Hematopoietic multipotent progenitor cell treated with erythropoietin and hydrocortisone succinate and interleukin-3 and kit ligand, for 15 days (in vitro differentiated cells): ENCODE measurements at places on chromosomes 2 and 18.
A peak's percentile ranks its signal among the peaks of the same experiment; 100 is the strongest.

- DNase-seq: no peak
Observed at GRCh38 chr2:9975328-9975727, 23.8 kb downstream of the GRHL1 start.

- DNase-seq: peak; percentile 34
Observed at GRCh38 chr18:79507546-79508480, 112.1 kb downstream of the NFATC1 start.

GRCh38 chr2:180705122-180705521, 275.3 kb upstream of the UBE2E3 start:
- no peak for DNase-seq

DNA sequence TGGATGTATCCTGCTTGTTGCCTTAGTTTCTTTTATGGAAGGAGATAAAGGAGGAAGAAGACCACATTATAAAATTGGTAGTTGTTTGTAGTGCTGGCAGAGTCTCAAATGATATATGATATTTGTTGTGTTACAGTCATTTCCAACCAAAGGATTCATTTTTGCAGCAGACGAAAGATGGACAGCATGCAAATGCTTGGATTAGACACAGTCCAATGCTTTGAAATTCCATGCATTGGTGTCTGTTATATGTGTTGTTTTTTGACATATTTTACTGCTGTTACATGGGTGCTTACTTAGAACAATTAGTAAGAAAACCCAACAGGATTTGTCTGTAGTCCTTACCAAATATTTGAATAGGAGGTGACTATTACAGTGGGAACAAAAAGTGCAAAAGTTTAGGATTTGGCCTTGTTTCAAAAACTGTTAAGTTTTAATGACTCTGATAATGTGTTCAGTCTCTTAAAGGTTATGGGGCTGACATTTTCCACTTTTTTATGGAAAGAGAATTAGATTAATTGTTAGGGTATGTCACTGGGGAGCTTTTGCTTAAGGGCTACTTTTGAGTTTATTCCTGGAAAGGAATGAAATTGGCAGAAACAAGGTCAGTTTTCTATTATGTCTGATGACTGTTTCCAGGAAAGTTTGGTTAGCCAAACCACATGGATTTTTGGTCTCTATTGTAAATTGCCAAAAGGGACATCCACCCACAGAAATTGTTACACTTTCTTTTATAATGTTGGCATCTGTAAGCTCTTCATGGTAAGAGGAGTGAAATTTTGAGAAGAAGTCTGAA, 229.4 kb upstream of the MMADHC start:
- no peak for DNase-seq

- DNase-seq: no peak
Observed at GRCh38 chr18:30596635-30597034, 445.9 kb downstream of the DSC3 start.

- no peak for DNase-seq
Observed at GRCh38 chr2:1053786-1054185, 103.1 kb downstream of the SNTG2 start.

GRCh38 chr2:23694058-23695045, 232.6 kb downstream of the ATAD2B start:
- no peak for DNase-seq

DNA sequence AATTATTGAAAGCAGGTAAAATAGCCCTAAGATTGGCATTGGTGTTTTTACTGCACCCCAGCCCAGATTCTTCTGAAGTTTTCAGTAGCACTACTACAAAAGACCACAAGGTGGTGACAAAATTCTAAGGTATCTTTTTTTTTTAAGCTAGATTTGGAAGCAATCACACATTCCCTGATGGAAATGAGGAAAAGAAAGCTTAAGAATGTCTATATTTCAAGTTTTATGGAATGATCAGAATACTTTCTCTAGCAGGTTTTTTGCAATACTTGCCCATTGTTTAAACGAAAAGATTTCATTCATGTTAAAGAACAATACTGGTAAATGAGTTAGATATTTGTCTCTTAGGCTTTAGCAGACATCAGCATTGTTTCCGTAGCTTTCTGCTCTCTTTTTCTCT, 32.1 kb upstream of the ZNF638 start:
- DNase-seq: peak; percentile 64

DNA sequence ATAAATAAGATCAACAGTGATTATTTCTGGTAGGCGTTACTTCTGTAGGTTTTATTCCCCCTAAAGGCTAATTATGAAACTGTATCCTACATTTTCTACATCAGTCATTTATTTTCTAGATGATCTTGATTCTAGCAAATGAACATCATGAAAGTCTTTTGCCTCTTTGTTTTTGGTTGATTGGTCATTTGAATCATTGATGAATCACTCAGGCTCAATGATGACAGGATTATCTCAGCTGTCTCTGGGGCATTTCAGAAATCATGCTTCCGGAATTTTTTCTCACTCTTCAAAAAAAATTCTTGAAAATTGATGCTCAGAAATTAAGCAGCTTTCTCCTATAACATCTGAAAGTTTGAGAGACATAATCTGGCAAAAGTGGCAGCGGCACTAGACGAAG, 298.9 kb upstream of the TCF4 start:
- DNase-seq: no peak

GRCh38 chr2:218086478-218086877, 17.4 kb downstream of the RUFY4 start:
- no peak for DNase-seq

- DNase-seq: no peak
Observed at GRCh38 chr2:143725400-143725799, 596.2 kb downstream of the ARHGAP15 start.

DNA sequence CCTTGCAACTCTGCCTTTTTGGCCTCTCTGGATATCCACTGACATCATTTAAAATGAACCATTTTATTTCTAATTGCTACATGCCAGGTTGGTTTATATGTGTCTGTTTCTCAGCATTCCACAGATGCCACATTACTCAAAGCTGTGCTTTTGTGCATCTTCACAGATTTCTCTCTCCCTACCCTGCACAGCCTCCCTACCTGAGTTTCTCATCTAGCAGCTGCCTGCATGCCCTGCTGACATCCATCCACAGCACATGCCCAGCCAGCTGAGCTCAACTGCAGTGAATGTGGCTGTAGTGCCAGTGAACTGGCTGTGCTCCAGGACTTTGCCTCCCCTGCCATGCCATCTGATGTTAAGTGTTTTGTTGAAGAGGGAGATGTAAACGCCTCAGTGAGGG, 44.5 kb downstream of the PKP4 start:
- DNase-seq: no peak

- DNase-seq: no peak
Observed at GRCh38 chr18:44912740-44913478, 232.2 kb downstream of the SETBP1 start.

GRCh38 chr2:53711271-53711780, 56.3 kb upstream of the CHAC2 start:
- no peak for DNase-seq

GRCh38 chr2:221780281-221780688, 208.2 kb upstream of the EPHA4 start:
- DNase-seq: no peak

DNA sequence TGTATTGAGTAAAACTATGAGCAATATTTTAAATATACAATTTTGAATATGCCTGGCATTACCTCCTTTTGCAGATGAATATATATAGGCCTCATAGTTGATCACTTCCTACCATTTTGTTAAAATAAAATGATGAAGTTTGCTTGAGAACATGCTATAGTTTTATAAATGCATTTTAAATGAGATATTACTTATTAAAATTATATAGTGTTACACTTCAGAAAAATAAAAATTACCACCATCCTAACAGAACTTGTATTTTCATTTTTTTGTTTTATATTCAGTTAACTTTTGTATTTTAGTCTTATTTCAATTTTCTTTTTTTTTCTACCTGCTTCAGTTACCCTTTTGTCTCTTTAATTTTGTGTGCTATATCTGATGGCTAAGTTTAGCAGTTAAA, 426.9 kb downstream of the PARD3B start:
- DNase-seq: no peak

DNA sequence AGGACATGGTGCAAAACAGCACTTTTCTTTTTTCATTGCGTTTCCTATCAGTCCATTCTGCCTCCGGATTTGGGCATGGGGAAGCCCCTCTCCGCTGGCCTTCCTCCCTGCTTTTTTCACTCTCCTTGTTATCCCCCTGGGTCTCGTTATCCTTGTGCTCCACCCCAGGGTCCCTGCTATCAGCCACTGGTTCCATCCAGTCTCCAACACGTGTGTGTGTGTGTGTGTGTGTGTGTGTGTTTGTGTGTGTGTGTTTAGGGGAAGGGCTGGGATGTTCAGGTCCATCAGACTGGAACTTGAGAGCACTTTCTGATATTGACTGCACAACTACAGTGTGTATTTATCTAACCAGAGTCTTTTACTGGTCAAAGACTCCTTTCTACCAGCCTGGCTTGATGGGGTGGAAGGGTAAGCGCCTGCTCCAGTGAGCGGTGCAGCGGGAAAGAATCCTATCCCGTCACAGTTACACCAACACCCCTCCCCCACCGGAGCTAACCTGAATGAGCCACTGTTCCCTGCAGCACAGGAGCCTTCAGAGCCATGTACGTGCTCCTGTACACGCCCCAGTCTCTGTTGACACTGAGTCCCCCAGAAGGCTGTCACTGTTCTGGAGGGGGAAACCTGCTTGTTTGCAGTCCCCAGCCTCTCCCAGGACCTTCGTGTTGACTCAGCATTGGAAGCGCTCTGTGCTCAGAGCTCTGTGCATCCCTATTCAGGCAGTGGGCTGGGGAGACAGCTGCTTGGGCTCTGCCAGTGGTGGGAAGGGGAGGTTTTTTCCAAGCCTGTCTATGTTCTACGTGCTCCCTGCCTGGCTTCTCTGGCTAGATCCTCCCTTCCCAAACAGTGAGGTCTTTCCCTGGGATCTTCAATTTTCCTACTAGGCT, 4.6 kb downstream of the INHA start:
- DNase-seq: no peak

DNA sequence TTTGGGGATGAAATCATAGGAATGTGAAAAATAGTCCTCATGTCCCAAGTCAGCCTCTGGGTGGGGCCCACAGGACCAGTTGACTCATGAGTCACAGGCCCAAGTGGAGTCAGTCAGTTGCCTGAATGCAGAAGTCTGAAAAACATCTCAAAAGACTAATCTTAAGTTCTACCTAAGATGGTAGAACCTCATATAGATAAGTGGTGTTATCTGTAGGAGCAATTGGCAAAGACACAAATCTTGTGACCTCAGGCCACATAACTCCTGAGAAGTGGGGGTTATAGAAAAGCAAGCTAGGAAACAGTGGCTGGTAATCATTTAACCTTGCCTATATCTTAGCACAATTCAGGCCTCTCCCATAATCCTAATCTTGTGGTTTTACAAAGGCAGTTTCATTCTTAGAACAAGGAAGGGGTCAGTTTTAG, 257.1 kb upstream of the SPOPL start:
- no peak for DNase-seq

GRCh38 chr18:56109757-56110156, 521.8 kb upstream of the TCF4 start:
- no peak for DNase-seq

DNA sequence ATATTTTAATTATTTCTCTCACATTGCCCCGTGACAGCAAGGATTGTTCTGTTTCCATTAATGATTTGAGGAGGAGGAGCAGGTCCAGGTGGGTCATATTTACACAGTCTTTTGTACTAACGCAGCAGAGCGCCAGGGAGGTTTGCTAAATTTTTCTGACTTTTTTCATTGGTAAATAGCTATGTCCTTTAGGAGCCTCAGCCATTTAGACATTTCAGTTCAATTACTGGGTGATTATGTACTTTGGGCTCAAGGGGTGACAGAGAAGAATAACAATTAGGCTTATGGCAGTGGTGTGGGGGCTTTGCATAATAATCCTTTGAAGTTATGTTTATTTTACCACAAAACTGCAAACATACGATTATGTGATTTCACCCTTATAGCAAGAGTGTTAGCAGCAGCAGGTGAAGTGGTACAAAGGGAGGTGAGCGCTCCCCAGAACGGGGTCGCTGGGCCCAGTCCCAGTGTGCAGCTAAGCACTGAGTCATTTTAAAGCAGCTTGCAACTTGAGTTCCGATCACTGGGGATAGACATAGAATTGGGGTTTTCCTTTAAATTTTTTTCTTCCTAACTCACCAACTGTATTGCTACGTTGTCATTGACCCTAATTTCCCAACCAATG, 80.3 kb downstream of the TSHZ1 start:
- DNase-seq: no peak

- no peak for DNase-seq
Observed at GRCh38 chr2:196293751-196294515, 122.6 kb upstream of the STK17B start.

DNA sequence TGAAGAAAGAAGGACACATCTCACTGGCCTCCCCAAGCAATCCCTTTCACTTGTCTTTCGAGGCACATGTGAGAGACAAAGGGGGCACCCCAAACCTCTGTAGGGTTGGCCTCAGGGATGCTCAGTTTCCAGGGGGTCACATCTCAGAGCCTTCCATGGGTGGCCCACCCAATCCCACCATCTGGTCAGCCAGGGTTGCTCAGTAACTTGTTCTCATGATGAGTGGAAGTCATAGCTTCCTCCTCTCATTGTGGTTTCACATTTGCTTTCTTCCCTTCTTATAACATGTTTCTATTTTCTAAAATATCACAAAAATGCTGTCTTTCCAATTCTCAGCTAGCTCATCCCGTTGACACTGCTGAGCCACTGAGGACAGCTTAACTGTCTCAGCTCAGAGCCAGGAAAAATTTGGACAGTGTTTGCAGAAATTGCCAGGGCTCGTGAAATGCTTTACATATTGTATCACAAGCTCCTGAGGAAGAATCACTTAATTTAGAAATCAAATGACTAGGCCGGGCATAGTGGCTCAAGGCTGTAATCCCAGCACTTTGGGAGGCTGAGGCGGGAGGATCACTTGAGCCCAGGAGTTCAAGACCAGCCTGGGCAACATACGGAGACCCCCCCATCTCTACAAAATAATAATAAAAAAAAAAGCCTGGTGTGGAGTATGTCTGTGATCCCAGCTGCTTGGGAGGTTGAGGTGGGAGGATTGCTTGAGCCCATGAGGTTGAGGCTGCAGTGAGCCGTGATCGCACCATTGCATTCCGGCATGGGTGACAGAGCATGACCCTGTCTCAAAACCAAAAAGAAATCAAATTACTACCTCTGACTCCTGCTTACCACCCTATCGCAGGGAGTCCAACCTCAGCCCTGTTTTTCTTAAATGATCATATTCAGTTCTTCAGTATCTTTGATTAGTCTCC, 129.3 kb downstream of the PRKCE start:
- DNase-seq: no peak

DNA sequence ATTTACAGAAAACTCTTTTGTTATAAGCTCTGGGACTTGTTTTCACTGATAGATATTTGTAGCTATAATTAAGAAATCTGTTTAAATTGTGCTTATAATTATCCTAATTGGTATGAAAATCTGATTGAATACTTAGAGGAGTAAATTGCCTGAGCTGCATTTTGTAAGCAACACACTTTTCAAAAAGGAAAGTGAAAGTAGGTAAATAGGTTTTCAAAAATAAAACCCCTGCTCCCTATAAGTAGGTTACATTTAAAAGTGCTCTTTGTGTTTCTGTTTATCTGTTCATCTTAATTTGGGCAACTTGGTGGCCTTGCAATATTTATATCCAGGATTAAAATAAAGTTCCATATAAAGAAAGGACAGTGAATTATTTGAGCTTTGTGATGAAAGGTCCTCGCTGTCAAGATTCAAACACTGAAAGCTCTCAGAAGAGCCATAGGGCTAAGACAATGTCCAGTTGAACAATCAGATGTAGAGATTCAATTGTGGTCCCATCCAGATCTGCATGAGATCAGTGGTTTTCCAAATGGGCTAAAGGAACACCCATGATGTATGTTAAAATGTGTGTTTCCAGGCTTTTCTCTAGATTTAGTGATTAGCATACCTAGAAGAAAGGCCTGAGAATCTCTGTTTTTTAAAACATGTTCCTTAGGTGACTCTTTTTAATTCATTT, 371.6 kb downstream of the RPRM start:
- no peak for DNase-seq
